ENCODE measurements at places on chromosomes 3 and 15.

- no peak for DNase-seq
Measured at GRCh38 chr3:135792174-135792573, 173.4 kb upstream of the PPP2R3A start.

- DNase-seq, result no peak
Measured at GRCh38 chr3:58562498-58562897, 14.7 kb downstream of the FAM107A start.

GRCh38 chr3:52939600-52939999, 42.3 kb upstream of the STIMATE start:
- DNase-seq, result no peak

DNA sequence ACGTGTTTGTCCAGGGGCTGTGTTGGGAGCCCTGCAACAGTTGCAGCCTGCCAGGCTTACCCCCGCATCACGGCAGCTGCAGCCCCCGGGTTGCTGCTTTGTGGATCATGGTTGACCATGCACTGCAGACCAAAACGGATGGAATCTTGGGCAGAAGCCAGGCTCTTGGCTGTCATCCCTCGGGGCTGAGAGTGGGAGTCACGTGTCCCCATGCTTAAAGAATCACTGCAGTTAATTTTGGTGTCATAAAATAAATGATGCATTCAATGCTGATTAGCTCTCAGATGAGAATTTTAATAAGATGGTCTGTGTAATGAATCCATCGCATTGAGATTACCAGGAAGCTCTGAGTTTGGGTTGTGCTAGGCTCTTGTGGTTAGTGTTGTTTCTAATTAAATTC, 115.6 kb downstream of the CHDH start:
- DNase-seq, result no peak

DNA sequence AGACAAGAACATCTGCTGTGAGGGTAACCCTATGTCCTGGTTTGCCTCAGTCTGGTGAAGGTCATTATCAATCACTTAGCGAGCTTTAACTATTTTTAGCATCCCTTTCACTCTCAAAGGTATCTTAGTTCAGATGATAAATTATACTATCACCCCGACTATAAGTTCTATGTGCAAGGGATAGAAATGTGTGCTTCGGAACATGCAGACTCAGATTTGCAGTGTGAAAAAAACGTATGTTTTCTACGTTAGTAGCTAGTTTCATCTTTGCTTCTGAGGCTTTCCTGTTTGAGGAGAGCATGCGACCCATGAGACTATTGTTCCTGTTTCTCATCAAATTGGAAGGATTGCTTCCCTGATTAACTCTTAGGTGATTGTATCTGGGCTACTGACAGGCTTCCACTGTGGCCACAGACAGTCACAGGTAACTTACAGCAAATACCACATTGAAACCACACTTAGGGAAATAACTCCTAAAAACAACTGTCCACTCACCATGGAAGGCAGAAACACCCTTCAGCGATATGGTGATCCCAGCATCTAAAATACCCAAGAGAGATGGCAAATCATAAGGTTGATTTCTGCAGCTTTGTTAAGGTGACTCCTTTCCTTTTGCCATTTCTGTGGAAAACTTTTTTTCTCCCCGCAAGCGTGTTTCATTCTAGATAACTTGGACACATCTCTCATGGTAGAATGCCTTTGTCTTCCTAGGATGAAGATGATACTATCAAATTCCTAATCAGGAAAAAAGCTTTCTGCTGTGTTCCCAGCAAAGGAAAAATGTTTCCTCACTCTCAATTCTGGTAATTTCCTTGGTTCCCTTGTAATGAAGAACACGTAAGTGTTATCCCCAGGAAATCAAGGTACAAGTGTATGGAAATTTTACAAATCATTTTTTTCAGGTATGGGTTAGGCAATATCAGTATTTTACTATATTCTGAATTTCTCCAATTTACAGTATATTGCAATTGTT, 5.2 kb downstream of the GCSAM start:
- no peak for DNase-seq

Data from stimulated activated naive B cell treated with anti-CD40 and anti-IgM and Interleukin-4, amounts not matched to agents 10 μg/mL and 1 μg/mL and 100 μg/mL, for 72 hours (primary cell).